NCI-H524 (cell line): ENCODE measurements at places on chromosomes 3 and 15.

GRCh38 chr15:50790778-50791453, 25.4 kb upstream of the SPPL2A start:
- DNase-seq = no peak

DNA sequence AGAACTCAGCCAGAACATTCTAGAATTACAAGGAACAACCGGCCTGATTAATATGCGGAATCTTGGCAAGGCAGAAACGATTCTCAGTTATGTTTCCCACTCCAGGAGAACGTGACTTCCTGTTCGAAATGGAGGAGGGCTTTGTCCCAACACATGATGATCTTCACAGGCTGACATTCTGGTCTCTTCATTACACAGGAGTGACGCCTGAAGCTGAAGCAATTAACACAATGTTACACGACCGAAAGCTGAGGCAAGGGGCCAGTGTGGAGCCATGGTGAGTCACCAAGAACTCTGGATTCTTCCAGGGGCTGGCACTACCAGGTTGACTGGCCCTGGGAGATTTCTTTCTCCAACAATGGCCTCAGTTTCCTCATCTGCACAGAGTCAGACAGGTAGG, 40.9 kb downstream of the RFTN1 start:
- no peak for DNase-seq

DNA sequence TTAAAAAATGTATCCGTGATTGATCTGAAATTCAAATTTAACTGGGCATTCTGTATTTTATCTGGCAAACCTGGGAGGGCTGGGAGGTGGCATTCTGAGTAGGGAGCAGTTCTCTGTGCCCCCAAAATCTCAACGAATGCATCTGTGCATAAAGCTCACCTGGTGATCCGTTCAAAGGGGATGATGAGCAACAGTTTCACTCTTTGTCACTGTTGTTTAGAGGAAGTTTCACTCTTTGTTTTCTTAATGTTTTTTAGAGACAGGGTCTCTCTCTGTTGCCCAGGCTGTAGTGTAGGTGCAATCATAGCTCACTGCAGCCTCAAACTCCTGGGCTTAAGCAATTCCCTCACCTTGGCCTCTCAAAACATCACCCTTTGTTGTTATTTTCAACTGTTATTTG, 186.7 kb downstream of the SSR3 start:
- DNase-seq = no peak

DNA sequence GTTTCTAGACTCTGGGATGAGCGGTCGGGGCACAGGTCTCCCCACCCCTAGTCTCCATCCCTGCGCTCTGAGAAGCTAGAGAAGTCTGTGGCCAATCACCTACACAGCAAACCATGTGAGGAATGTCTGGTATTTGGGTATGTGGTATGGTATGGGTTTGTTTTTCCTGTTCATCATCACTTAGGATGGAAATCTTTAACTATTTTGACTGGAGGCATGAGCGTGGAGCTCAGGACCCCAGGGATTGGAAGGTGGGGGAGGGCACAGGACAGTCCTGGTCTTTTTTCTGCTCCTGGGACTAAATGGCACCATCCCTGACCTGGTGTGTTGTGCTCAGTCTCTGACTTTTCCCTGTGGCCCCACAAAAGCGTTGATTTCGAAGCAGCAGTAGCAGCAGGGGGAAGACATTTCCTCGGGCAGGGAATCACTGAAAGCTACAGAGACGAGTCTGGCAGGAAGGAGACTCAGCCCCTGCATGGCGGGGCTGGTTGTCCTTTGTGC, 191.7 kb upstream of the TPM1 start:
- DNase-seq = no peak

- DNase-seq = no peak
Observed at GRCh38 chr3:115947325-115947724, 324.0 kb downstream of the GAP43 start.

DNA sequence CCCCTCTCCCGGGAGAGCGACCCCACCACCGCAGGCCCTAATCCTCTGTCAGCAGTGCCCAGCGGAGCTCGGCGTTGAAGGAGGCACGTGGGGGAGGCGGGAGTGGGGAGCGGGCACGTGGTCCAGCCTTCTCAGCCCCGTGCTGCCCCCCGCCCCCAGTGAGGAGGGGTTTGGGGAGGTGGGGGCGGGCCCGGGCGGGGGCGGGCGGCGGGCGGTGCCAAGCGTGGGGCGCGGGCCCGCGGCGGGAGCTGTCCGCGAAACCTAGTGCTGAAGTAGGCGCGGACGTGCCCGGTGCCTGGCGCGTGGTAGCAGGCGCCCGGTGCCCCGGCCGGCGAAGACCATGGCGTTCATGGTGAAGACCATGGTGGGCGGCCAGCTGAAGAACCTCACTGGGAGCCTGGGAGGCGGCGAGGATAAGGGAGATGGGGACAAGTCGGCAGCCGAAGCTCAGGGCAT, at the start of gene CPLX3:
CPLX3 (plus strand) TSS at position 264 of the 456 bp plus-strand sequence; CDS start at position 341, 77 bp downstream.
- DNase-seq = no peak

- no peak for DNase-seq
Observed at GRCh38 chr3:57063032-57063431, 2.6 kb downstream of the SPATA12 start.

DNA sequence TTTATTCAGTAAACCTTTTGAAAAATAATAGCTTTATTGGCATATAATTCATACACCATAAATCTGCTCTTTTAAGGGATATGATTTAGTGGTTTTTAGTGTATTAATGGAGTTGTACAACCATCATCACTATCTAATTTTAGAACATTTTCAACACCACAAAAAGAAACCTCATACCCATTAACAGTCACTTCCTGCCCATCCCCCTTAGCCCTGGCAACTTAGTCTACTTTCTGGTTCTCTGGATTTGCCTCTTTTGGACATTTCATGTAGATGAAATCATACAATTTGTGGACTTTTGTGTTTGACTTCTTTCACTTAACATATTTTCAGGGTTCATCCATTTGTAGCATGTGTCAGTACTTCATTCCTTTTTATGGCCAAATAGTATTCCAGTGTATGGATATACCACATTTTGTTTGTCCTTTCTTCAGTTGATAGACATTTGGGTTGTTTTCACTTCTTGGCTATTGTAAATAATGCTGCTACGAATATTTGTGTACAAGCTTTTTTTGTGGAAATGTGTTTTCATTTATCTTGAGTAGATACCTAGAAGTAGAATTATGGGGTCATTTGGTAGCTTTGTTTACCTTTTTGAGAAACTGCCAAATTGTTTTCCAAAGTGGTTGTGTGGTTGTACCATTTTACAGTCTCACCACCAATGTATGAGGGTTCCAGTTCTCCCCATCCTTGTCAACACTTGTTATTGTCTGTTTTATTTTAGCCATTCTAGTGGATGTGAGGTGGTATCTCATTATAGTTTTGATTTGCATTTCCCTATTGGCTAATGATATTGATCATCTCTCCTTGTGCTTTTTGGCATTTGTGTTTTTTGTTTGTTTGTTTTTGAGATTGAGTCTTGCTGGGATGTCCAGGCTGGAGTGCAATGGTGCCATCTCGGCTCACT, 45.8 kb downstream of the SMAD3 start:
- DNase-seq = no peak

DNA sequence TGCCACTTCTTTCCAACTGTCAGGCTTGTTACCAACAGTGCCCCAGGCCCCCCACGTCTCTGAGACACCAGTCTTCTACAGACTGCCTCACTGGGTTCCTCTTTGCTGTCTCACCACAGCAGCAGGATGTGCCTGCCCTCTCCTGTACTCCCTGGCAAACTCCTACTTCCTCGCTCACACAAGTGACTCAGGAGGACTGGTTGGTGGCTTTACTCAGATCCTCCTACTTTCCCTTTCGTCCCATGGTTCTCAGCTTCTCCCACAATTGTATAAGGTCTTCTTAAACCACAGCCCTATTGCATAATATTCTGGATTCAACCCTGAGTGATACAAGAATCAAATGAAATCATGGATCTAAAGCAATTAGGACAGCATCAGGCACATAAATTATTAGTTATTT, 246.6 kb upstream of the PROK2 start:
- DNase-seq = no peak

DNA sequence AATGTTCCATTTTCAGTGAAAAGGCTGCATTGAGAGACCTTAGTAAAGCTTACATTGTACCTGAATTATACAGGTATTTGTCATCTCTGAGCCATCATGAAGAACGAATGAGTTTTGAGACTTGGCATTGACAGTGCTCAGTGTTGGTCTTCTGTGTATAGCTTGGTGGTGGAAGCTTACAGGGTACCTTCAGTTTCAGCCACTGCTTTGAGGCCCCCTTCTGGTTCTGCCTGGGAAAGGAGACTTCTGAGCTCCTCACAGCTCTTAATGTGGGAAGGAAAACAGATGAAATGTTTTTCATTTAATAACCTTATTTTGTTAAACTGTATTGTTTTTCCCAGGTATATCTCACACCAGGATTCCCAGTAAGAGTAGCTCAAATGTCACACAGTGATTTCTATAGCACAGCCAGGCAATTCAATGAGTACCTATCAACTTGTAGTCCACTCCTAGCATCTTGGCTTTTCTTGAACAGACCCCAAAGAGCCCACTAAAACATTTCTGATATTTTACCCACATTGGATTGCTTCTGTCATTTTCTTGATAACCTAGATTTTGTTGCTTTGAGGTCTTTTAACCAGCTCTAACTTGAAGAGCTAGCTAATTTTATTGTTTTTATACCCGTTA, 5.6 kb downstream of the SERPINI1 start:
- DNase-seq = peak; percentile 61

DNA sequence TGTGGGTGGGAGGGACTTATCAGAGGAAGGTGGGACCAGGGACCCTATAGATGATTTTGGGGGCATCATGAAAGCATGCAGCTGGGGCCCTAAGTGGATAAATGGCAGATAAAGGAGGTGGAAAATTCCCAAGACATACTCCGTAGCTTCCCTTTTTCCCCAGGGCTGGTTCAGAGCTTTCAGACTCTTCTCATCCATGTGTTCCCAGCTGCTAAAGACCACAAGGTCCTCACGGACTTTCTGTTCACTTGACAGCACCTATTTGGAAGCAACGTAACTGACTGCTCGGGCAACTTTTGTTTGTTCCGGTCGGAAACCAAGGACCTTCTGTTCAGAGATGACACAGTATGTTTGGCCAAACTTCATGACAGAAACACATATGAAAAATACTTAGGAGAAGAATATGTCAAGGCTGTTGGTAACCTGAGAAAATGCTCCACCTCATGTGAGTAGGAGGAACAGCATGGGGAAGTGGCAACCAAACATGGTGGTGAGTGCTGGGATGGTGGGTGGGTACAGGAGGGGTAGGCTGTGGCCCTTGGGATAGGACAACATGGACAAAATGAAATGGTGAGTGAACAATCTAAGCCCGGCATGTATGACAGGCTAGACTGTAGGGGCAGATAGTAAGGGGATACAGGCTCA, 28.7 kb upstream of the SRPRB start:
- DNase-seq = no peak

GRCh38 chr15:64748251-64748650, 27.1 kb downstream of the RBPMS2 start:
- no peak for DNase-seq

- DNase-seq = no peak
Observed at GRCh38 chr3:181052256-181052655, 62.7 kb upstream of the DNAJC19 start.

GRCh38 chr3:48470286-48470685, 23.7 kb downstream of the ATRIP start:
- DNase-seq = no peak

DNA sequence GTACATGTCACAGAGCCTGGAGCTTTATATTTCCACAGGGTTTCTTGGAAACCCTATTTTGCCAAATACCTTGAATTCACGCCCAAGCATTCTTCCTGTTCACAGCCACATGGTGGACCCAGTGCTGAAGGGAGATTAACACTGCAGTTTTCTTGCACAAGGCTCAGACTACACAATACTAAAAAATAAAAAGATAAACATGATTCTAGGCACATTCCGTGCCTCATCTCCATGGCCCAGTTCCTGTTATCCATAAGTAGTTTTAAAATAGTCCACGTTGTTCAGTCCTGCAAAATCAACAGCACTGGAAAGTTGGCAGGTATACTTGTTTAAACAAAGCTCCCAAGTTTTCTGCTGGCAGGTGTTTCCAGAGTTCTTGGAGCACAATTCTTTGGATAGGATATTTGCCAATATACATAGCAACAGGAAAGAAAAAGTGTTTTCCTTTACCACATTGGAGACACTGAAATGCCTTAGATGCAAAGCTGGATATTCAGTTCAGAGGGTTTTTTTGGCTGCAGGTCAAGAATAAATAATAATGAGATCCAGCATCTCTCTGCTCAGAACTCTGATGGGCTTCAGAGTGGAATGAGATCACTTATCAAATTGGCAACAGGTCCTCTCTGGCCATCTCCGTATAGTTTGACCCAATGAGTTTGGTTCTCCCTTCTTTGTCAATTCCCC, 88.1 kb upstream of the TGFBR2 start:
- no peak for DNase-seq

- DNase-seq = no peak
Observed at GRCh38 chr3:39407773-39408492, 1.4 kb downstream of the RPSA start.

- no peak for DNase-seq
Observed at GRCh38 chr3:150740733-150741496, 22.1 kb downstream of the SIAH2 start.
